ENCODE measurements at places on chromosomes 16 and 17.

DNA sequence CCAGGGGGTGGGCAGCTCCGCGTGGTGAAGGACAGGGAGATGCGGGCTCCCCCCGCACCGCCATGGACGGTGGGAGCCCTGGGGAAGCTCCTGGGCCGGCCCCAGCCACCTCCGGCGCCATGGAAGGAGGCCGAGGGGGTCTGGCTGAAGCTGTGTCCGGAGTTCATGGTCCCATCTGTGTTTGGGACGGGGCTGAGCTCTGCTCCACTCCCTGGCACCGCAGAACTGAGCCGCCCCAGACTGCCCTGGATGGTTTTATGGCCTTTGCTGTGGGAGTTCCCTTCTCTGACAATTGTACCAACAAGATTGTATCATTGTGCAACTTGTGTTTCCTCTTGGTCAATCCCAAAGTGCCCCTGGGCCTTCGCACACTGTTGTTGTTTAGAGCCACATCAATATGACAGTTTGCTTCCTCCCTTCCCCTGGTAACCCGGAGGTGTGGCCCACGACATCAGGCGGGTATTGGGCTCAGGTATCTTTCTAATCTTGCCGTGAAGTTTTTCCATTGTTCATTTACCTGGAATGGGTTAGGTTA lies 942 bp downstream of the KRT23 start:
- DNase-seq, result no peak

GRCh38 chr16:57585051-57585687 lies 42.7 kb downstream of the ADGRG5 start:
- DNase-seq, result no peak

- DNase-seq, result no peak
Observed at GRCh38 chr17:31413874-31414549, 22.5 kb downstream of the RAB11FIP4 start.

- no peak for DNase-seq
Observed at GRCh38 chr17:17725011-17725751, 43.9 kb downstream of the RAI1 start.

DNA sequence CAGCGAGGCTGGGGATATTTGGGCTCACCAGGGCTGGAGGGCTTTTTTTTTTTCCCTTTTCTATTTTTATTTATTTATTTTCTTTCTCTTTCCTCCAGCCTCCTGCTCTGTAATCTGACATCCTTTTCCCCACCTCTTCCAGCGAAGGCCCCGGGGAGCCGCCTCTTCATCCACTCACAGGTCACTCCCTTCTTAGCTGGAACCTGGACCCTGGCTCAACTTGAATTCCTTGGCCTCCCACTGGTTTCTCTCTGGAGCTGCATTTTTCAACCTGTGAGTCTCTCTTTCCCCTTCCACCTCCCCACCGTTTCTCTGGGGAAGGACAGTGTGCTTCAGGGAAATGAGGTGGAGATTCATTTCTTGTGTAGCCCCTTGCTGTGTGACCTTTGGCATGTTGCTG lies 82.0 kb downstream of the MRM1 start:
- no peak for DNase-seq
